GM23248 (cell line): ENCODE measurements at places on chromosomes 3 and 15. TPM values are rescaled to one million over a fixed set of nuclear protein-coding genes. Genes with fewer than 3 reads are reported as not detected.

The HYPK gene
- 0.76 and 8.2 TPM in 2 replicates for total RNA-seq

The SRGAP3 gene
- total RNA-seq = 0.13 and 1.7 TPM in 2 replicates

The IGDCC3 gene
- 0.13 TPM in 1 of 2 replicates, not detected in the other for total RNA-seq

The CLSTN2 gene
- total RNA-seq = not detected in 2 replicates

The IGF1R gene
- total RNA-seq = 23.6 and 48.6 TPM in 2 replicates

The GP9 gene
- total RNA-seq = not detected in 2 replicates

The CDHR4 gene
- not detected in 2 replicates for total RNA-seq

The MFGE8 gene
- 334 and 355 TPM in 2 replicates for total RNA-seq

The MUC20 gene
- total RNA-seq = not detected in 2 replicates

DNA sequence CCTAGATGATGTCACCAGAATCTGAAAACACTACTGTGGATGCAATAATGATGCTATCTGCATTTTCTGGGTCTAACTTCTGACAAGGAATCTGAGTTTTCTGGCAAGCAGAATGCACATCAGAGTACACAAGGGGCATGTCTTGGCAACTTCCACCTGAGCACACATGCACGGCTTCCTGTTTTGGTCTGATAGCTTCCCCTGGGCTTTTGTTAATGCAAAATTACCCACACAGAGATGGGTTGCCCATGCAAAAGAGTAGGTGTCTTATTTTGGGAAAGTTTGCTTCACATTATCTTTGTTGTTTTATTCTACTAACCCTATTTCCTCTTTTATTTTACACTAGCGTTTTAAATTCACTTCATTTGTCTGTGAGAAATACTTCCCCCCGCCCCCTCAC is 74.2 kb upstream of the SATB1 start:
- no peaks in the 10 kb centered on the region for H3K4me1 ChIP-seq
- no peak overlapping the region for H3K4me3 ChIP-seq
- H3K27ac ChIP-seq = no peak overlapping the region

GRCh38 chr3:194959217-194959616 is 273.5 kb downstream of the FAM43A start:
- no peak overlapping the region for H3K27ac ChIP-seq
- no peak for DNase-seq
- no peak overlapping the region for H3K4me3 ChIP-seq
- no peaks in the 10 kb centered on the region for H3K4me1 ChIP-seq
- no peaks in the 10 kb centered on the region for H3K36me3 ChIP-seq

DNA sequence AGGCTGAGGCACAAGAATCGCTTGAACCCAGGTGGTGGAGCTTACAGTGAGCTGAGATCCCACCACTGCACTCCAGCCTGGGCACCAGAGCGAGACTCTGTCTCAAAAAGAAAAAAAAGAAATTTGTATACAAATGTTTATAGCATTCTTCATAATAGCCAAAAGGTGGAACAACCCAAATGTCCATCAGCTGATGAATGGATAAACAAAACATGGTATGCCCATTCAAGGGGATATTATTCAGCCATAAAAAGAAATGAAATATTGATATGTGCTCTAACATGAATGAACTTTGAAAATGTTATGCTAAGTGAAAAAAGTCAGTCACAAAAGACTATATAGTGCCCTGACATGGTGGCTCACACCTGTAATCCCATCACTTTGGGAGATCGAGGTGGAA is 11.4 kb downstream of the LHFPL4 start:
- DNase-seq = no peak
- H3K36me3 ChIP-seq = no peaks in the 10 kb centered on the region
- 0 out of 2 replicates have a peak, but pooled peaks cover 2% of the 10 kb centered on the region for H3K27me3 ChIP-seq
- H3K4me1 ChIP-seq = no peaks in the 10 kb centered on the region

DNA sequence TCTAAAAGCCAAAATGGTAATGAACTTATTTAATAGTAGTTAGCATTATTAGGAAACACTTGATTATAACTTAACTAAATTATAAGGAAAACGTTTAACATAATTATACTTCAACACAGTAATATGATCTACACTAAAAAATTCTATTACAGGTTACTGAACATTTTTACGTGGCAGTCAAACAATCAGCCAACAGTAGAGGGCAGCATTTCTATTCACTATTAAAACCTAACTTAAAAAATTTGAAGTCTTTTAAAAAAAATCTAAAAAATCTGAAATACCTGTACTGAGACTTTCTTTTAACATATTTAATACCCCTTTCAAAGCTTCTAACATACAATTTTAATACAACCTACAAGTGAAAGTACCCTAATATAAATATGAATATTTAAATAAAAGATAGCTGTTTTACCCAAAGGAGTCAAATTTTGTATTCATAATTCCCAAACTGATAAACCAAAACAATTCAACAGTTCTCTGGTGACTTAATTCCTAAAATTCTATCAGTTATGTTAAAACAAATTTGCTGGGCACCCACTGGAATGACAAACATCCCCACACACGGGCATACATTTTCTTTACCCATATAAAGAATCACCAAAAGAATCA is 41.5 kb downstream of the DLG1 start:
- peak; percentile 62 for DNase-seq
- H3K4me3 ChIP-seq = no peak overlapping the region
- H3K27ac ChIP-seq = no peak overlapping the region
- H3K4me1 ChIP-seq = no peaks in the 10 kb centered on the region; the same call in 1 of the 2 replicates

- H3K4me1 ChIP-seq = peaks cover 30% of the 10 kb centered on the region
- H3K4me3 ChIP-seq = peak overlapping the region; percentile 51
- H3K36me3 ChIP-seq = no peaks in the 10 kb centered on the region
- H3K27ac ChIP-seq = peak overlapping the region; percentile 85
- H3K27me3 ChIP-seq = no peaks in the 10 kb centered on the region
- DNase-seq = peak; percentile 50
Measured at GRCh38 chr15:81182756-81183438, 13.8 kb upstream of the IL16 start.

GRCh38 chr3:136380530-136380929 is 130.4 kb downstream of the PCCB start:
- H3K4me1 ChIP-seq = 0 out of 2 replicates have a peak, but pooled peaks cover 10% of the 10 kb centered on the region
- no peaks in the 10 kb centered on the region for H3K27me3 ChIP-seq
- 0 out of 2 replicates have a peak, but pooled peaks cover 6% of the 10 kb centered on the region for H3K36me3 ChIP-seq
- DNase-seq = peak; percentile 37
- H3K4me3 ChIP-seq = no peak overlapping the region

DNA sequence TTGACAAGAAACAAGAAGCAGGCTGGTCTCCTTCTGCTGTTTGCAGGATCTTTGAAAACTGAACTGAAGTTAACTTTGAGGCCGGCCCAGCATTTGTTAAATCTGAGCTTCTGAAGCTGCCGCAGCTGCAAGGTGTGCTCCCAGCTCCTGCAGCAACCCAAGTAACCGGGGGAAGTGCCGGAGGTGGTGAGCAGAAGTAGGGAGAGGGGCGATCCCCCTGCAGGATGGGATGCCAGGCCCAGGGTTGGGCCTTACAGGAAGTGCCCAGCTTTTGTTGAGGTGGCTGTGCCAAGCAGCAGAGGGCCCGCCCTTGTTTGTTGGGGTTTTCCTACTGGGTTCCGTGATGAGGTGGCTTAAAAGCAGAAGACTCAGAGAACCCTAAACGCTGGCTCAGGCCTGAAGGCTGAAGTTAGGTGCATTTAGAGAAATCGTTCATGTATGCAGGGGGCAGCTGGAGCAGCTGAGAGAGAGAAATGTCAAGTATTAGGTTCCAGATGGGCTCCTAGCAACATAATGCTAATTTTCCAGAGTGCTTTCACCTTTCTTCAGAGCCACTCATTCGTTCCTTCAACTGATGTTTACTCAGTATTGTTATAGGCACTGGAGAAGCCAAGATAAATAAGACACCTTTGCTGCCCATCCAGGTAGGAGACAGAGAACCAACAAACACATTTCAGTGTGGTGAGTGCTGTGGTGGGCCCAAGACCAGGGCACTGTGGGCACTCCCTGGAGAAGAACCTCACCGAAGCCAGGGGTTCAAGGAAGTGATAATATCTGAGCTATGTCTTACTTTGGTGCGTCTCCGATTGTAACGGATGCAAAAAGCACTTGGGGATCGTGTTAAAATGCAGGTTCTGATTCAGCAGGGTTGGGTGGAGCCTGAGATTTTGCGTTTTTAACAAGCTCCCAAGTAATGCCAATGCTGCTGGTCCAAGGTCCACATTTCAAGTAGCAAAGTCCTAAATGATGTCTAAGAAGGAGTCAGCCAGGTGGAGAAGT is 42.2 kb upstream of the PLCL2 start:
- H3K27ac ChIP-seq = no peak overlapping the region
- H3K4me1 ChIP-seq = no peaks in the 10 kb centered on the region
- H3K36me3 ChIP-seq = no peaks in the 10 kb centered on the region

GRCh38 chr15:52397118-52397517 is 101.5 kb upstream of the MYO5C start:
- peaks cover 6% of the 10 kb centered on the region for H3K36me3 ChIP-seq
- H3K27ac ChIP-seq = no peak overlapping the region
- no peak overlapping the region for H3K4me3 ChIP-seq
- DNase-seq = no peak
- H3K27me3 ChIP-seq = no peaks in the 10 kb centered on the region
- peaks cover 10% of the 10 kb centered on the region for H3K4me1 ChIP-seq

- H3K27ac ChIP-seq = no peak overlapping the region
- no peaks in the 10 kb centered on the region; the same call in 1 of the 2 replicates for H3K4me1 ChIP-seq
- no peak overlapping the region for H3K4me3 ChIP-seq
- H3K36me3 ChIP-seq = no peaks in the 10 kb centered on the region
Measured at GRCh38 chr15:66657185-66658020, 44.6 kb upstream of the SMAD6 start.

DNA sequence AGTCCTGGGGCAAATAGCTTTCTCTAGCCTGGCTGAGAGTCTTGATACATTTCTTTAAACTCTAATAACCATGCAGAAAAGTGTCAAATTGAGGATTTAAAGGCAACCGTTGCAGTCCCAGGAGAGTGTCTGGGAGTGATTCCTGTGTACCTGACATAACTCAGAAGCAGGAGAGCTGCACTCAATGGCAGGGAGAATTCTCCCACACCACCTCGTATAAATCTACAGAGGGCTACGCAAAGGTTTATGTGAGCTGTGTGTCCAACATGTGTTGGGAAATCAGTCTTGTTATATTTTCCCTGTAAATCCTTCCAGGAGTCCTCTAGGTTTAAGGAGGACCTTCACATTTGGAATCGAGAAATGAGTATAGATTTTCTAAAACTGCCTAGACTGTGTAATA is 192.6 kb downstream of the WDR72 start:
- no peak for DNase-seq
- H3K36me3 ChIP-seq = no peaks in the 10 kb centered on the region
- H3K4me3 ChIP-seq = no peak overlapping the region
- no peaks in the 10 kb centered on the region for H3K4me1 ChIP-seq
- H3K27me3 ChIP-seq = no peaks in the 10 kb centered on the region

DNA sequence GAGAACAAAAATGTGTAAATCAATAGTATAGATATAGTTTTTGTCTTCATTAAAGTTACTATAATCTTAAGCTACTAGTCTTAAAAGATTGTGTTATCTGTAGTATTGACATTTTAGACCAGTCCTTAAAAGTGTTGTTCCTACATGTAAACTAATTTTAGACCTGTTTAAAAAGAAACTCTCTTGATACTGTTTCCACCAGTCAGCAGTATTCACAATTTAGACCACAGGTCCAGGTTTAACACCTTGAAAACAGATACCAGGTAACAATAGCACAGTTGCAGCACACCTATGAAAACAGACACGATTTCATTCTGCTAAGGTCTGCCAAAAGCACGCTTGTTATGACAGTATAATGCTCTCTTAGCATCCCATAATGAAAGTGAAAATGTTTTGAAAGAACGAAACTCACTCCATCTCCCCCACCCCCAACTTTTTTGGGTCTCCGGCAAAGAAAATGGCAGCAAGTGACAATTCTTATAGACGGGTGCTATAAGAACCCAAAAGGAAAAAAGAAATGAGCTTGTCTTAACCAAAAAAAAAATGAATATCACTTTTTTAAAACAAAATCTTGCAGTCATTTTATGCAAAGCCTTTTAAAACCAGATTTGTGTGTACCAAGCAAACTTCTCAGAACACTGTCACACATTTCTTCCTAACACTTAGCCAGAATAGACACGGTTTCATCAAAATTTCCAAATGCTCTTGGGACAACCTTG is 1.6 kb downstream of the EIF4E3 start:
- H3K4me3 ChIP-seq = no peak overlapping the region
- H3K27me3 ChIP-seq = peaks cover 21% of the 10 kb centered on the region; the same call in 1 of the 2 replicates
- no peaks in the 10 kb centered on the region for H3K36me3 ChIP-seq
- no peak for DNase-seq

- no peaks in the 10 kb centered on the region for H3K36me3 ChIP-seq
- H3K27ac ChIP-seq = no peak overlapping the region
- H3K4me3 ChIP-seq = no peak overlapping the region
- no peak for DNase-seq
Measured at GRCh38 chr15:51090753-51091152, 4.0 kb downstream of the TNFAIP8L3 start.

DNA sequence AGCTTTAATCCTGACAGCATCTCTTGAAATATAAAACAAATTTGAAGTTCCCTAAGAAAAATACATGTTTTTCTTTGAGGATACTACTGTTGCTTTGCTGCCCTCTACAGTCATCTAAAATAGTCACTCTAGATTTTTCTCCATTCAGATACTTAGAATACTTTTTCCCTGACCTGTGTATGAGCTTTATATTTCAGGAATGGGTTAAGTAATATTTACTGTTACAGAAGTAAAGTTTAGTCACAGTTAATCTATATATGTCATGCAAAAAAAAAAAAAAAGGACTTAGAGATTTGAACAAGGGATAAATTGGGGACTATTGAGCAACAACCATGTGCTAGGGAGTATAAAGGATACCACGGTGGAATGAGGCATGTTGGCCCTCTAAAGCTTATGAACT is 8.8 kb downstream of the NECTIN3 start:
- peak overlapping the region; percentile 54 for H3K4me3 ChIP-seq
- no peaks in the 10 kb centered on the region for H3K27me3 ChIP-seq
- peak; percentile 75 for DNase-seq
- no peaks in the 10 kb centered on the region for H3K36me3 ChIP-seq
- peaks cover 52% of the 10 kb centered on the region for H3K4me1 ChIP-seq

GRCh38 chr3:73665286-73665685 is 40.5 kb upstream of the PDZRN3 start:
- H3K36me3 ChIP-seq = no peaks in the 10 kb centered on the region
- DNase-seq = no peak
- no peak overlapping the region for H3K4me3 ChIP-seq
- H3K27ac ChIP-seq = no peak overlapping the region
- H3K27me3 ChIP-seq = no peaks in the 10 kb centered on the region
- peaks cover 18% of the 10 kb centered on the region for H3K4me1 ChIP-seq

GRCh38 chr3:171614318-171614921 is 154.2 kb upstream of the TNIK start:
- no peak overlapping the region for H3K4me3 ChIP-seq
- H3K27ac ChIP-seq = no peak overlapping the region
- peak; percentile 52 for DNase-seq
- no peaks in the 10 kb centered on the region for H3K36me3 ChIP-seq
- no peaks in the 10 kb centered on the region for H3K4me1 ChIP-seq
- H3K27me3 ChIP-seq = no peaks in the 10 kb centered on the region

GRCh38 chr3:149839896-149840295 is 26.9 kb downstream of the RNF13 start:
- no peaks in the 10 kb centered on the region for H3K36me3 ChIP-seq
- no peak for DNase-seq
- H3K4me3 ChIP-seq = no peak overlapping the region
- H3K4me1 ChIP-seq = 0 out of 2 replicates have a peak, but pooled peaks cover 5% of the 10 kb centered on the region

- H3K27me3 ChIP-seq = no peaks in the 10 kb centered on the region
- peak overlapping the region; percentile 53 for H3K27ac ChIP-seq
- H3K4me1 ChIP-seq = peaks cover 11% of the 10 kb centered on the region
- H3K4me3 ChIP-seq = no peak overlapping the region
Measured at GRCh38 chr3:12758025-12758781, 856 bp downstream of the TMEM40 start.

GRCh38 chr3:23659840-23660430 is 145.8 kb upstream of the UBE2E1 start:
- H3K4me3 ChIP-seq = no peak overlapping the region
- H3K27ac ChIP-seq = no peak overlapping the region
- no peak for DNase-seq
